Stimulated activated CD4-positive, alpha-beta T cell treated with anti-CD3 and anti-CD28 coated beads, Interleukin-4, amount 100 ng/mL, for 48 hours (primary cell): ENCODE measurements at places on chromosomes 11 and 22.

DNA sequence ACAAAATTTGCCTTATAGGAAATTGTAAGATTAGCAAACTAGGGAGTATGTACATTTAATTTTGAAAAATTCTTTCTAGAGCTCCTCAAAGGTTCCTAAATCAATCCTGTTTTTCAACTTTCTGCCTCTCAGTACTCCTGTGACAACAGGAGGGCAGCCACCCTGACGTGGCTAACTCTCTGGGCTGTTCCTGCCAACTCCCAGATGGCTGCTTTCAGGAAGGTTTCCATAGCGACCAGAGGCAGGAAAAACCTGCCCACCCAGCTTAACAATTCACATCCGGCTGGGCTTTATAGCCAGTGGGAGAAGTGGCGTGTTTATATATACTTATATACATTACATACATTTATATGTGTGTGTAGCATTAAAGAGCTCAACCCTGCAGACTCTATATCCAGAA is 26.5 kb downstream of the SGSM3 start:
- no peak for DNase-seq

DNA sequence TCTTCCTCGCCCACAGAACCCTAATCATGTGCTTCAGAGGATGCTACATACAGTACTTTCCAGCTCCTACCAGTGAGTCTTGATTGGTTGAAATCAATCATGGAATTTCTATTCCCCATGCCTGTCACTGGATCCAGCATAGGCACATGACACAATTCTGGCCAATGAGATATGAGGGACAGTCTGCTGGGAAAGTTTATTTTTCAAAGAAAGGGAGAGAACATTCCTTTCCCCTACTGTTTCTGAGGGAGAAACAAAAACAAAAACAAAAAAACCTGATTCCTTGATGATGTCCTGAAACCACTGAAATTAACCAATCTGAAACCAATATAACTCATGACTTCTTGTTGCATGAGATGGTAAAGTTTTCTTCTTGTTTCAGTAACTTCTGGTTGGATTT is 3.3 kb upstream of the RCN1 start:
- DNase-seq = no peak

DNA sequence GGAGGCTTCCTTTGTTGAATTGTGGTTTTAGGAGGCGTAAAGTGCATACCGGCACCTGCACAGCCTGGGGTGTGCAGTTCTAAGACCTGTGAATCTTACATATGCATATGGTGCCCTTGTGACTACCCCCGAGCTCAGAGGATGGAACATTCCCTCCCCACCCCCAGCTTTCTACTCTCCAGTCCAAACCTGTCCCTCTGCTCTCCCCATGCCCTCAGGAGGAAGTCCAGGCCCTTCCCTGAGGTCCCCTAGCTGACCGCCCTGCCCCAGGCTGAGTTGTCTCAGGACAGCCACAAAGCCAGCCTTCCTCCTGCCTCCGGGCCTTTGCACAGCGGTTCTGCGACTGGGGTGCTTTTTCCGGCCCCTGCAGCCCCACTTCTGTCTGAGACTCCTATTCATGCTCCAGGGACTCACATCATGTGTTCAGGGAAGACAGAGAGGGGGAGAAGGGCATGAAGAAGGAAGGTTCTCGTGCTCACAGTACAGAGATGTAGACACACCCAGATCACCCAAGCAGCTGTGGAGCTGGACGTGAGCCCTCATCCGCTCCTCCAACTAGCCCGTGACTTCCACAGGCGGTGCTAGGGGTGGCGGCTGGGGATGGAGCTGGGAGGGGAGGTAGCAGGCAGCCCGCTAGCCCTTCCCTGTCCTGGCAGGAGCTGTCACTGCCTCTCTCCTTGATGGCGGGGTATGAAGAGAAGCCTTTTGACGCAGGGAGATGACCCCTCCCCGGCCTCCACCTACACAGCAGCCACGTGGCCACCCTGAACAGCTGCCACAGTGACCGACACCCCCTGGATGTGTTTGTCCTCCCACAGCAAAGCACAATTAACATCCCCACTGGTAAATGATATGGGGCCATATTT is 50.8 kb downstream of the FLRT1 start:
- no peak for DNase-seq

DNA sequence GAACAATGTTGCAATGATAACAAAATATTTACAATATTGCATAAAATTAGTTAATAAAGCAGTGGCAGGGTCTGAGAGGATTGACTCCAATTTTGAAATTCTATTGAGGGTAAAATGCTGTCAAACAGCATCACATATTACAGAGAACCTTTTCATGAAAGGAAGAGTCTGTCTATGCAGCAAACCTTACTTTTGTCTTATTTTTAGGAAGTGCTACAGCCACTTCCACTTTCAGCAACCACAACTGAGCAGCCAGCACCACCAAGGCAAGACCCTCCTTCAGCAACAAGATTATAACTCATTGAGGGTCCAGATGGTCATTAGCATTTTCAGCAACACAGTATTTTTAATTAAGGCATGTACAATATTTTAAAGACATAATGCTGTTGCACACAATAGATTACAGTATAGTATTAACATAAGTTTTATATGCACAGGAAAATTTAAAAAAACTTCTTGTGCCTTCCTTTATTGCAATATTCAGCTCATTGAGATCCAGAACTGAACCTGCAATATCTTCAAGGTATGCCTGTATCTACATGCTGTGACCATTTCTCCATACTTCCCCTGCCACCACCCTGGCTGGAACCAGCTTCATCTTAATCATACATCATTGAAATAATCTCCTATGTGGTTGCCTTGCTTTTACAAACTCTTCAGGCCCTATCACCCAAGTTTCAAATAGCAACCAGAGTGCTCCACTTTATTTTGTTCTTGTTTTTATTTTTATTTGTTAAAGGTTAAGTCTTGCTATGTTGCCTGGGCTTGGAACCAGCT is 711.2 kb downstream of the KCNA4 start:
- DNase-seq = no peak

DNA sequence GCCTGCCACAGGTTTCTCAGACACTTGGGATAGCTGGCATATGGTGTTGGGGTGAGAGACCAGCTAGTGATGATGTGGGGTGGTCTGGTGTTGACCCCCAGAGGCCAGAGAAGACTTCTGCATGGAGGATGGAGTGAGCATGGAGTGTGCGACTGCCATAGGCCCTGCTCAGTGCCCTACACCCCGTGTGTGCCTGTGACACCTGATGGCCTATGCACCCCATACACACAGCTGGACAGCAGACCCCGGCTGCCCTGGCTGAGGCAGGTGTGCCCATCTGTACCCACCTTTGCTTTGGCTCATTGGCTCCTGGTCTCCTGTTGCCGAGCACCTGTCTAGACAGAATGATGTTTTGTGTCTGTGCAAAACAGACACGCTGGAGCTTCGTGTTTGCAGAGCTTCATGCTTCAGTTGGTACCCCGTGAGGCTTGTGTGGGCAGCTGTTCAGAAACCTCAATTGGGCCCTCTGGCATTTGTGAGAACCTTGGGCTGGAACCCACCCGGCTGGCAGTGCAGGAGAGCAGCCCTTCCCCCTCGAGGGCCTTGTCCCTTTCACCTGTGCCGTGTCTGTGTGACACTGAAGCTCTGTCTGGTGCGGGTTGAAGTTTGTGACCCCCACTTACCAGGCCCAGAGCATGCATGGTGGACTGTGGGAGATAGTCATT is 27.6 kb downstream of the BCR start:
- no peak for DNase-seq

DNA sequence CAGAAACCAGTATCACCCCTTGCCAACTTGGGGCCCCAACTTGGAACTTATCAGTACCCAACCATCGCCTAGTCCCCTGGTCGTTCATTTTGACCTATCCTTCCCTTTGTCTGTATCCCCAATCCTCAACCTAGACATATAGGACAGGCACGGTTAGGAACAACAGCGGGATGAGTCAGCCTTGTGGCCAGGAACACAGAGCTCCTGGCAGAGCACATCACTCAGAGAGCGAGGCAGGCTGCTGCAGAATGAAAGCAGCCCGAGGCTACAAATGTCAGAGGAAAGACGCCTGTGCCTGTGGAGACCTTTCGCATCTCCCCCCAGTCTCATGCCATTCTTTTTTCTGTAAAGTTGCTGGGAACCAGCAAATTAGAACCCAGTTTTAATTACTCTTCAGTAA is 14.6 kb downstream of the DKK3 start:
- no peak for DNase-seq

DNA sequence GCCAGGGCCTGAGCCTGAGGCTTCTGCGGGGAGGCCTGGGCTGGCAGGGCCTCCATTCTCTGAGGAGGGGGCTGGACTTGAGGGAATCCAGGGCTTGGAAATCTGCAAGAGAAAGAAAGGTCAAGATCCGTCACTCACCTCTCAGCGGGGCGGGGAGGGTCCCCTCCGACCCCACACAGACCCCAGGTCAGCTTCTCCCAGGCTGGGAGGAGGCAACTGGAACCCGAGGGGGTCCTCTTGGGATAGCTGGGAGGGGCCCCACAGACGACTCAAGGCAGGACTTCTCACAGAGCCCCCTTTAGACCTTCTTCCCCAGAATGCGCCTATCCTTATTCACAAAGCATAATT is 11.0 kb downstream of the TNKS1BP1 start:
- no peak for DNase-seq

DNA sequence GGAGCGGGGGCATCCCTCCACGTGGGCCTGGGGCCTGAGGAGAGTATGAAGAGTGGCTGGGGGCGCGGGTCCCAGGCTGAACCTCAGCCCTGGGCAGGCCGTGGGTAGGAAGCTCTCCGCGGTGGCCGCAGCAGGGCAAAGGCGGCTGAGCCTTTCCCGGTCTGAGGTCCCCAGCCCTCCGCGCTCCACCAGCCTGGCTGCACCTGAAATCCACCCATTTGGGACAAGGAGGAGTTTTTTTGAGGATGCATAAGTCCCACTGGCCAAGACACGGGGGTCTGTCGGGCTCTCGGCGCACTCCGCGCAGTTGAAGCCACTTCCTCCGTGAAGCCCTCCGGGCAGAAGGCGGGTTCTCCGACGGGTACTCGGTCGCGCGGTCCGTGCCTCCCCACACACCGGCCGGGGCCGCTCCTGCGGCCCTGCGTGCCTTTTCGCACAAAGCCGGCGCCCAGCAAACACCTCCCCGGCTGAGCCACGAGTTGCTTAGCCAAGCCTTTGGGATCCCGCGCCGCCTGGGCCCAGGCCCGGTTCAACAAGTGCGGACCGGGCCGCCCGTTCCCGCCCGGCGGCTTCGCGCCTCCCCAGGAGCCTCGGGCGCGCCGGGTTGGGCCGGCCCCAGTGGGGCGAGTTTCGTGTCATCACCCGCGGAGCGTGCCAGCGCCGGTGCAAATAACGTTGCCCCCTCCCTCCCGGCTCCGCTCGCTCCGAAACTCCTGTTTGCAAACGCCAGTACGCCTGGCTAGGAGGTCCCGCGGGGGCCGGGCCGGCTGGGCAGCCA is 666 bp upstream of the OVOL1 start:
- no peak for DNase-seq

DNA sequence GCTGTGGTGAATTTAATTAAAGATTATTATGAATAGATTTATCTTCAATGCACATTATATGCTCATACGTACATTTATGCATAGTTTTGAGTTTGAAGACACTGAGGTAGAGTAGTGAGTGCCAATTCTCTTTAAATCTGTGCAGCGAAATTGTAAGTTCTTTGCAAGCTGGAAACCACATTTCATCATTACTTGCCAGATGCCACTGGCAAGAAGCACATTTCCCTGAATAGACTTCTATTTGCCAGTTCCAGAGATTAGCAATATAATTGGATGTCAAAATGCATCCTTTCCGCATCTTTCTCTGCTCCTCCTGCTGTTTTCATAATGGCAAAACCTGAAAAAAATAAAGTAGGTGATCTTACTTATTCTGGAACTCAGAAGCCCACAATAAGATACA is 448.0 kb downstream of the LUZP2 start:
- DNase-seq = no peak

- no peak for DNase-seq
These were observed 73.0 kb downstream of the MSANTD4 start for GRCh38 chr11:105948918-105949590.

GRCh38 chr22:27238935-27239510 is 562.5 kb downstream of the MN1 start:
- no peak for DNase-seq

GRCh38 chr11:22763166-22763565 is 66.4 kb downstream of the SVIP start:
- DNase-seq = no peak
